ENCODE measurements at places on chromosomes 6 and 20.

DNA sequence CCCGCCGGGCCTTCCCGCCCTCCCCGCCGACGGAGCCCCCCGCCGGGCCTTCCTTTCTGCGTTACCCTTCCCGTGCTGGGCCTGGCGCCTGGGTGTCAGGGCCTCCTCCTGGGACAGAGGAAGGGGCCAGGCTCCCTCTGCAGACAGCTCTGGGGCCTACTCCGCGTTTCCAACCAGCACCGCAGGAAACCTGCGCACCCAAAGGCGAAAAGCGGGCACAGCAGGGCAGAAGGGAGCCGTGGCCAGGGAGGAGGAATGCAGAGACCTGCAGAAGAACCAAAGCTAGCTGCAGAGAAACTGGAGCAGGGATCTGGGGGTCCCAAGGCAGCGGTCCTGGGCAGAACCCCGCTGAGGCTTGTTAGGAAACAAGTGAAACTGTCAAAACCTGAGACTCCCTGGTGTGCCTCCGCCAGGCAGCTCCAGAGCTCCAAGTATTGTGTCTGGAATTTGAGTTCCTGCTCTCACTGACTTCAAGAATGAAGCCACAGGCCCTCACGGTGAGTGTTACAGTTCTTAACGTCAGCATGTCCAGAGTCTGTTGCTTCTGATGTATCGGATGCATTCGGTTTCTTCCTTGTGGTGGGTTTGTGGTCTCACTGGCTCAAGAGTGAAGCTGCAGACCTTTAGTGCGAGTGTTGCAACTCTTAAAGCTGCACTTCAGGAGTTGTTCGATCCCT is 33.3 kb downstream of the IRF4 start:
- DNase-seq, result no peak

DNA sequence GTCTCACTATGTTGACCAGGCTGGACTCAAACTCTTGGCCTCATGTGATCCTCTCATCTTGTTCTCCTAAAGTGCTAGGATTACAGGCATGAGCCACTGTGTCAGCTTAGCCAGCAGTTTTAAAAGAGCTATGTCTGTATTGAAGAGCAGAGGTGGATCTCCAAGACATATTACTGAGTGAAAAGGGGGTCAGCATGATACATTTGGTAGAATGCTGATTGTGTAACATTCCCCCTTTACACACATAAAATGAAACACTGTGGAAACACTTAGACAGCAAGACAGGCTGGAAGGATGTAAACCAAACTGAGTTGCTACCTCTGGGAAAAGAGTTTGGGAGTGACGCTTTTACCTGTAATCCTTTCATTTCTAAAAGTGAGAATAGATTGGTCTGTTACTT is 1.7 kb upstream of the RIPOR3 start:
- no peak for DNase-seq

- no peak for DNase-seq
Observed at GRCh38 chr6:26295691-26296555, 69.1 kb upstream of the BTN3A2 start.

- DNase-seq, result no peak
Observed at GRCh38 chr20:59191756-59192532, 28.3 kb downstream of the ZNF831 start.

- DNase-seq, result no peak
Observed at GRCh38 chr20:53916173-53916512, 154.3 kb downstream of the BCAS1 start.
